ENCODE measurements at places on chromosomes 5 and 9.

GRCh38 chr9:126207256-126207655, 119.4 kb upstream of the MVB12B start:
- DNase-seq, result no peak

DNA sequence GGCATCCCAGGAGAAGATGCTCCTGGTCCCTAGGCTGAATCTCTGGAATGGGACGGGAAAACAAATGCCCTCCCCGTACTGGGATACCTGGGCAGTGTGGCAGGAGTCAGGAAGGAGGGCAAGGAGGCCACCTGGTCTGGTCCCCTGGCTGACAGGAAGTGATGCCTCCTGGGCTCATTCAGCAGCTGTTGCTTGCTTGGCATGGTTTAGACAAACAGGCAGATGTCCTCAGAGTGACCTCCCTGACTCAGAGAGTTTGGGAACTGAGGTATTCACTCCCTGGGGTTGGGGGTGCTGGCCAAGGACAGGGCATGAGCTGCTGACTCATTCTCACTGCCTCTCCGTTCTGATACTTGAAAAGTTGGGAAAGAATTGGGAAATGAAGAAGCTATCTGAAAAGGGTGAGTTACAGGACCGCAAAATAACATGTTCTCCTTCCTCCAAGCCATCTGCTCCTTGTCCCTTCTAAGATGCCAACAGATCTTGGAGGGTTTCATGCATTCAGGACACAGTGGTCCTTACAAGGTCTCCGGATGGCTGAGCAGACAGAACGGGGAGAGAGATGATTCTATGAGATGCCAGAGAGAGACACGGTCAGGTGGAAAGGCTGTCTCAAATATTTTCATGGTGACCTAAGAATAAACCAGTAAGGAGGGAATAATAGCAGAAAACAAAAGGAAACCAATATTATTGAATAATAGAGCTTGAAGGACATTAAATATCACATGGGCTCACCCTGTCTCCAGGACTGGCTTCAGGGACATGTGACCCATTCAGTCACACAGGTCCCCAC, 534.5 kb downstream of the BNC2 start:
- DNase-seq, result no peak

DNA sequence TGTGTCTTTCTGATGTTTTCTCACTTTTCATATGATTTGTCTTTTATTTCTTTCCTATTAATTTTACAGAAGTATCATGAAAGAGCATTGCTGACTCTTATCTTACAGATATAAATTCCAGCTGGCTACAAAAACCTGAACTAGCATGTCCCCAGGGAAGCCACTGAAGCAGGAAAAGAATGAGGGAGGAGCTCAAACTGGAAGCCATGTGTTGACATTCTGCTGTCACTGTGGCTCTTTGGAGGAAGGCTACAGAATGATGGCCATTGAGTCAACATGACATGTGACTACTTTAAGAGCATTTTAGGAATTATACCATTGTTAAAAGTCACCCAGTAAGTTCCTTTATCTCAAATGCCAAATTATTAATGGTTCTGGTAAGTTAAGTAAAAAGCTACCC, 638.3 kb upstream of the DMAC1 start:
- DNase-seq, result no peak

DNA sequence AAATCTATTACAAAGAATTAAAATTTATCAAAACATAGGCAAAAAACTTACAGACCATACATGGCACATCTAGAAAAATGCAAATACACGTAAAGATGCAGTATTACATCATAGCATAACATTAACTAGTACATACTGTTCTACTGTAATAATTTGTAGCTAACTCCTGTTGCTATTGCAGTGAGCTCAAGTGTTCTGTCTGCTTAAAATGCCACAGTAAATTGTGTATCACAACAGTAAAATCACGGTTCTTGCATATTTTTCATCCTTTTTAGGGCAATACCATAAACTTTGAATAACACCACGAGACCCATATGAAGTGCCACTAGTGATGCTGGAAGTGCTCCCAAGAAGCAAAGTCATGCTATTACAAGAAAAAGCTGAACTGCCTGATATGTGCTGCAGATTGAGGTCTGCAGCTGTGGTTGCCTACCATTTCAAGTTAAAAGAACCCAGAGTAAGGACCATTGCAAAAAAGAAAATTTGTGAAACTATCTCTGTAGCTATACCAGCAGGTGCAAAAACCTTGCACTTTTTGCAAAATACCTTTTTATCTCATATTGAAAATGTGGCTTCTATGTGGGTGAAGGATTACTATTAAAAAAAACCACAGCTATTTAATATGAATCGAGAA, 14.2 kb downstream of the HOMER1 start:
- DNase-seq, result no peak

DNA sequence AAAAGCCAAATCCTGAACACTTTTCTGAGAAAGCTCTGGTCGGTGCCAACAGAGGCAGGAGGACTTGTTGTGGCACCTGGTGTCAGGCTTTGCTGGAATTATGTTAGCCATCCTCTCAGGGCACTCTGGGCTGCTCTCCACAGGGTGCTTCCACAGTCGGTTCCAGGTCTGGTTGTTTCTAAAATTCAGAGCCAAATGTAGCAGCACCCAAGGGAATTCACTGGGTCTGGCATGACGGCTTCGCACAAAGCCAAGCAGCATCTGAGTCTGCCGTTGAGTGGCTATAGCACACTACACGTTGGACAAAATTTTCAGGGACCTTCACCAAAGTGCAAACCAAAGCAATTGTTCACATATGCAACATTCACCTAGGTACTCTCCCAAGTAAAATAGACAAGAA, 110.2 kb downstream of the PJA2 start:
- DNase-seq, result no peak

DNA sequence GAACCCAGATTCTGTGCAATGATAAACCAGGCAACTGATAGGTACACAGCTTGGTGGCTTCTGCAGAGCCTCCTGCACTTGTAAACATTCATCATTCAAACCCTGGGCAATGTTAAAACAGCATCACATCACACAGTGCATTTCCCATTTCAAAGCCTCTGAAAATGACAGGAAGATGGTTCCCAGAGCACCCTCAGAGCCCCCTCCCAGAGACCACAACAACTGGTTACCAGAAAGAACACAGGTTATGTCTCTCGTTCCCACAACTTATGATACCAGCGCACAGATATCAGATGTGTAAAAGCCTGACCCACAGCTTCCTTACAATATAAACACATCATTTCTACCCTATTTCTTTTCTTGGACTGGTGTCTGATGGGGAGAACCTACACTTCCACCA, 248.7 kb downstream of the AUH start:
- no peak for DNase-seq

DNA sequence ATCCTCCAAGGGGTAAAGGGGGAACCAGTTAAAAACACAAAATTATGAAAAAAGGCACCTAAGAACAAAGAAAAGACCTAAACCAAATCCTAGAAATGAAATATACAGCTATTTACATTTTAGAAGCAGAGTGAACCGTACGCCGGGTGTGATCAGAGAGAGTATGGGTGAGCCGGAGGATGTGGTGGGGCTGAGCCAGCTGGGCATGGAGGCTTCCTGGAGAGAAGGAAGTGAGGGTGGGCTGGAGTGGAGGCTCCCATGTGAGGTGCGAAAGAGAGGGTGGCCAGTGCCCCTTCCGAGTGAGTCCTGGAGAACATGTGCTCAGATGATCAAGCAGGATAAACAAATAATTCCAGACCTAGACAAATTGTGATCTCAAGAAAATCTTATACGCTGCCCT, 111.6 kb downstream of the CACNA1B start:
- DNase-seq, result no peak

GRCh38 chr5:174319551-174319950, 274.0 kb downstream of the NSG2 start:
- DNase-seq, result no peak

- no peak for DNase-seq
These were observed 19.5 kb downstream of the PHF2 start for GRCh38 chr9:93595861-93596365.

GRCh38 chr5:169945831-169946261, 34.4 kb downstream of the INSYN2B start:
- DNase-seq, result peak; percentile 7

- DNase-seq, result no peak
These were observed 34.6 kb upstream of the F2RL2 start for GRCh38 chr5:76657683-76658311.

- no peak for DNase-seq
These were observed 128.5 kb upstream of the IQGAP2 start for GRCh38 chr5:76274571-76274970.

GRCh38 chr5:117881426-117882230, 1106.7 kb downstream of the DTWD2 start:
- no peak for DNase-seq

DNA sequence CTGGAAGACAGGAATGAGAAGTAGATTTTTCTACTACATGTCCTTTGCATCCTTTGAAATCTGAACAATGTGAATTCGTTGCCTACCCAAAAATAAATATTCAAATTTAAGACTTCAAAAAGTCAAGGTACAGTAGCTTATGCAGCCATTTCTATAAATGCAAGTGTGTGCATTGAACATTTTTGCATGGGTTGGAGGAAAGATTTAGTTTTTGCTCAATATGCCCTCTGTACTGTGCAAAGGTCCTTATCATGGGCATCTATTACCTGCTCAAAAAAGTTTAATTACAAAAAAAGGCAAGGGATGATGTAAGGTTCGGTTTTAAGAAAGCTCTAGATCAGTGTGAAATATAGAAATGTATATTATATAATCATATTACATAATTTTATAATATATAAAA, 22.6 kb downstream of the AKNA start:
- no peak for DNase-seq

DNA sequence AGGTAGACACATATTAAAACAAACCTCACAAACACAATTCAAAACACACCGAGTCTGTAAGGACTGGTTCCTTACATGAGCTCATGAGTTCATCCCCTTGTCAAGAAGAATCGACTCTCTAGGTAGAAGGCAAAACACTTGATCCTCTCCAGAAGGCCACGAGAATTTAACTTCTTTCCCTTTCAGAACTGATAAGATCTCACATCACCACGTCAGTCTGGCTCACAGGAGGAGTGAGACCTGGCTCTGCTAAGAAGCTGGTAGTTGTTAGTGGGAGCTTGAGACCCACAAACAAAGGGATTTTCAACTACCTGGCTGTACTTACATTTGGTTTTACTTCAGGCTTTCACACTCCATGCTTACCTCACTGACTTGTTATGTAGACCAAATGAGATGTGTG, 459.2 kb downstream of the ARHGEF28 start:
- DNase-seq, result no peak

- DNase-seq, result no peak
These were observed 118.7 kb downstream of the LPAR1 start for GRCh38 chr9:110919609-110920008.

- DNase-seq, result no peak
These were observed 17.7 kb upstream of the UBAC1 start for GRCh38 chr9:135978642-135979546.

DNA sequence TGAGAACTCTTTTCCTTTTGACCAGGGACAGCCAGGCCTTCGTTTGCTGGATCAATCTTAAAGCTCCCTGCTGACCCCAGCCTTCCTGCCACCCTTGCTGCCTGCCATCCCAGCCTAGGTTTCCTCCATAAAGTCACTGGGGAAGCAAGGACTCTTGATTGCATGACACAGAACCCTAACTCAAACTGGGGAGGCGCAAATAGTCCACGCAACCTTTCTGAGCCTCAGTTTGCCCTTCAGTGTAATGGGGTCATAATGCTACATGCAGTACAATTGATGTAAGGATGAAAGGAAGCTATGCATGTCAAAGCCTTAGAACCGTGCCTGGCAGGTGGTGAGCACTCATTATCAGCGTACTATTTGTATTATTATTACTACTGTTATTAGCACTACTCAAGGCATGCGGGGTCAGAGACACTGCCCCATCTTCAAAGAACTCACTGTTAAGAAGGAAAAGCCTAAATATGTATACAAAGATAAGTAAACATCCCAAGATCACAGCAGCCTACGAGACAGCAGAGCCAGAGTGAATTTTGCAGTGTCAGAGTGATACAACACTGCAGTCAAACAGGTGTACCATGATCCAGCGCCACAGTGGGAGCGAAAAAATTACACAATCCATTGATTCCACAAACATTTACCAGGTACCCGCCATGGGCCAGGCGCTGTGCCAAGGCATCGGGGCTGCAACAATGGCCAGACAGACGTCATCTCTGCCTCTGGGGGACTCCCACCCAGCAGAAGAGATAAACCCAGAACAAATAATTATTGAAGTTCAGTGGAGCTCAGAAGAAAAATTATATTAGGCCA, 16.9 kb upstream of the CPLX2 start:
- DNase-seq, result peak; percentile 37

- no peak for DNase-seq
These were observed 81.2 kb downstream of the MTAP start for GRCh38 chr9:21883642-21884041.

DNA sequence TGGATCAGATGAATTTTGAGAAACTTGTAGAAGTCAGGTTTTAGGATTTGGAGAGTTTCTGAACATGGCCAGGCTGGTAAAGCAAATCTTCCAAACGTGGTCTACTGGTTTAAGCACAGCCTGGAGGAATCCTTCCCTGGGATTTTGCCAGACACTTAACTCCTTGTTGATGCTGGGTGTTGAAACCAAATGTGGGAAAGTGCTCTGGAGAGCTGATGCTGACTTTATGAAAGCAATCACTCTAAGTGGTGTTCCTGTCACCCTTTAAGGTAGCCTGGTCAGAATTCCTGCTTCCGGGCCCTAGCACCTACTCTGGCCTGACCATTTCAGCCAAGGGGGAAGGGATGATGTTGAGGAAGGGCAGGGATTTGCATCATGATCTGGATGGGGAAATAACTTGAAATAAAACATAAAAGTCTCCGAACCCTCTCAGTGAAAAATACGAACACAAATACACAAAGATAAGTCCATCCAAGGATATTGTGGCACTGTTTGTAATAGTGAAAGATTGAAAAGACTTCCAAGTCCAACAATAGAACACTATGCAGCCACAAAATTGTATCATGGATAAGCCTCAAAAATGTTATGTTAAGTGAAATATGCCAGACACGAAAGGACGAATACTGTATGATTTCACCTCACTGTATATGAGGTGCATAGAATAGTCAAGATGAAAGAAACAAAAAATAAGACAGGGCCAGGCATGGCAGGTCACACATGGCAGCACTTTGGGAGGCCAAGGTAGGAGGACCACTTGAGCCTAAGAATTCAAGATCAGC, 57.7 kb downstream of the PDE6A start:
- no peak for DNase-seq

- no peak for DNase-seq
These were observed 116.5 kb downstream of the GDNF start for GRCh38 chr5:37723162-37723961.

DNA sequence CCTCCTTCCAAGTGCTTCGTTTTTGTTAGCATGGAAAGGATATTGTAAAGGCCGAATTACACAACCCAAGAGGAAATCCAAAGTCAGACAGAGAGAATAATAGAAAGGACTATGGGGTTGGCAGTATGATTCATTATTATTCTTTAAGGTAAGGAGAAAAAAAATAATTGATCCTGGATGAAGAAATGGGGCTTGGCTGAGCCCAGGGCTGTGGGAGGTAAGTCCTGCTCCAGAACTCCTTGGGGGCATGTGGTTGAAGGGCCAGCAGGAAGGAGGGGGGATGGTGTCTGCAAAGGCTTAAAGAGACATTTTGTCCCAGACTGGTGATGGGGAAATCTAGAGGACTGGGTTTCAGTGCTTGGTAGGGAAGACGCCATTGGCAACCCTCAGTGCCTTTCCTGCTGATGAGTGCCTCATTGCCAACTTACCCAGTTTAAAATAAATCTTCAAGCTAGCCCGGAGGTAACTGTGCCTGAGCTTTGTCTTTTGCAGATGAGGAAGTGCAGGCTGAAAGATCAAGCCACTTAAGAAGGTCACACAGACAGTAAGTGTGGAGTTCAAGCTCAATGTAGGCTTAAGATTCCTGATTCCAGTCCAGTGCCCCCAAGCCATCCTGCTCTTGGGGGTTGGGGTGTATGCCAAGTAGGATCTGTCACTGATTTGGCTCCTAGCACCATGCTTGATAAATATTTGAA, 30.2 kb downstream of the FOXI1 start:
- no peak for DNase-seq

Data from NCI-H1105 treated with DMSO at 0.1 percent for 48 hours (cell line).